MM.1S (cell line): ENCODE measurements at places on chromosomes 12 and 14.

DNA sequence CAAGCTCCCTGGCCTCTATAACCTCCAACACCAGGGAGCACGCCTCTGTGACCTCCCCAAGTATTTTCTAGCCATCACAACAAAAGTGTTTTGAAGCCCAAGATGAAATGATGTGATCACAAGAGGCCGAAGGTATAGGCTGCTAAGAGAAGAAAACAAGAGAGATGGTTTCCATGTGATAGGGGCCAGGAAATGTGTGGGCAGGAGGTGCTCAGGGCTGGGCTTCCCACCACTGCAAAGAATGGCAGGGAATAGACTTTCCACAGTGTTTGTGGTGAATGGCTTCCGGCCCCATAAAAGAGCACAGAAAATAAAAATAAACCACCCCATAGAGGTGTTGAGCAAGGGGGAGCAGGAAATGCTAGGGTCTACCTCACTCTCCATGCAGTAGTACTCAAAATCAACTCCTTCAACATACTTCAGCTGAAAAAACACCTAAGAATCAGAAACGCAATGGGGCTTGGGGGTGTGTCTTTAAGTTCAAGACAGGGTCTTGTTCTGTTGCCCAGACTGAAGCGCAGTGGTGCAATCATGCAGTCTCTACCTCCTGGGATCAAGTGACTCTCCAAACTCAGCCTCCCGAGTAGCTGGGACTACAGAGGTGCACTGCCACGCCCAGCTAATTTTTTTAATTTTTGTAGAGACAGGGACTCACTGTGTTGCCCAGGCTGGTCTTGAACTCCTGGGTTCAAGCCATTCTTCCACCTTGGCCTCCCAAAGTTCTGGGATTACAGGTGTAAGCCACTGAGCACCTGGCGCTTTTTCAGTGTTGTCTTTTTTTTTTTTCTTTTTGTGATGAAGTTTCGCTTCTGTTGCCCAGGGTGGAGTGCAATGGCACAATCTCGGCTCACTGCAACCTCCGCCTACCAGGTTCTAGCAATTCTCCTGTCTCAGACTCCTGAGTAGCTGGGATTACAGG is 27.1 kb downstream of the DAD1 start:
- no peak overlapping the region for H3K4me3 ChIP-seq
- H3K4me1 ChIP-seq, result peaks cover 60% of the 10 kb centered on the region
- no peak overlapping the region for H3K27ac ChIP-seq
- H3K36me3 ChIP-seq, result no peaks in the 10 kb centered on the region
- no peak for DNase-seq

GRCh38 chr12:50123203-50123602 is 11.2 kb downstream of the COX14 start:
- no peak overlapping the region for H3K4me3 ChIP-seq
- H3K27me3 ChIP-seq, result no peaks in the 10 kb centered on the region
- 0 out of 2 replicates have a peak, but pooled peaks cover 4% of the 10 kb centered on the region for H3K4me1 ChIP-seq
- H3K36me3 ChIP-seq, result no peaks in the 10 kb centered on the region

DNA sequence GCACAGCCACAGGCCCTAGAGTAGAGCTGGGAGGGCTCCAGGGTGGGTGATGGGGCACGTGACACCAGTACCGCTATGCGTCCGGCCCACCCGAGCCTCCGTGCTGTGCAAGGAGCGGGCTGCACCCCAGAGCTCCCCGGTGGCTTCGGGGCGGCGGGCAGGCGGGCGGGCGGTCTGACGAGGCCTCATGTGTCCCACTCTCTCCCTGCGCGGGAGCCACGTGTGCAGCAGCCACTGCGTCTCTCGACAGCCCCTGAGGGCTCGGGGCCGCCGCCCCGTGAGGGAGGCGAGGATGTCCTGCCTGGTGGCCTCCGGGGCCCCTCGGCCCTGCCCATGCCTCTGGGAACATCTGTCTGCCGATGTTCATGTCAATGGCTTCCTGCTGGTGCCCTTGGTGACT is 51.2 kb upstream of the FBRSL1 start:
- H3K27me3 ChIP-seq, result peaks cover 71% of the 10 kb centered on the region
- no peak overlapping the region for H3K4me3 ChIP-seq
- H3K27ac ChIP-seq, result no peak overlapping the region
- H3K4me1 ChIP-seq, result no peaks in the 10 kb centered on the region
- H3K36me3 ChIP-seq, result no peaks in the 10 kb centered on the region

DNA sequence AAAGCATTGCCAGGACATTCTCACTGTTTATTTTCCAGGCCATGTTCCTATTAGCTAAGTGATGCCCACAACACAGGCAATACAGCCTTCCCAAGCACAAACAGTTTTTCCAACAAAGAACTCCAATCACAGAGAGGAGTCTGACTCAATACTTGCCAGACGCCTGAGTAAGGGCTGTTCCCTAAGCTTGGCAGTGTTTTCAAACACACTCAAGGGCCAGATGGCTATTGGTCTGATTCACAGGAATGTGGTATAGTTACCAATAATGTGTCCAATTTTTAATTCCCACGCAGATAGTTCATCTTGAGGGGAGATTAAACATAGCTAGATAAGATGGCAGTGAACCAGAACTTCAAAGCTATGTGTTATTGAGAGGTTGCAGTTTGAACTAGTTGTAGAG is 381.0 kb downstream of the SNAPC1 start:
- H3K36me3 ChIP-seq, result no peaks in the 10 kb centered on the region
- H3K27me3 ChIP-seq, result no peaks in the 10 kb centered on the region
- no peaks in the 10 kb centered on the region for H3K4me1 ChIP-seq
- H3K27ac ChIP-seq, result no peak overlapping the region
- no peak overlapping the region for H3K4me3 ChIP-seq

- DNase-seq, result no peak
- no peaks in the 10 kb centered on the region for H3K27me3 ChIP-seq
- no peak overlapping the region for H3K27ac ChIP-seq
Observed at GRCh38 chr14:53881161-53881871, 75.3 kb downstream of the BMP4 start.
